NCI-H1048 (cell line): ENCODE measurements at places on chromosomes 13 and 19.

- DNase-seq: peak; percentile 86
Observed at GRCh38 chr19:46413262-46414031, at the start of gene CCDC8. Gene CCDC8 (minus strand): TSS chr19:46413564. CDS start chr19:46412810, 754 bp downstream.

- DNase-seq: no peak
Observed at GRCh38 chr13:60155978-60156377, 7.8 kb downstream of the DIAPH3 start.

- no peak for DNase-seq
Observed at GRCh38 chr19:49328741-49329140, 3.8 kb upstream of the SLC6A16 start.

DNA sequence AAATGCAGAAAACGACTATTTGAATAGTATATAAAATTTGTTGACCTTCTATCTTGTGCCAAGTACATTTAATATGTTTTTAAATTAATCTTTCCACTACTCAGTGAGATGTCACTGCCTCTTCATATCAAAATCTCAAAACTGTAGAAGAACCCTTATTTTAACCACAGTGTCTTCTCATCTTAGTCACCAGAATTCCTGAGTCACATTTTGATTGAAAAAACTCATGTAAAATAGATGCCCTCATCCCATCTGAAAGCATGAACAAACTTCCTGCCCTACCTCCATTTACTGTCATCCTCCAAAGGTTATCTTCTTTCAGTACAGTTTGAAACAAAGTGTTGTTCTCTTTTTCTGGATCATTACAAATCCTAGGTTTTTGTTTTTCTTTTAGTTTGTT lies 1215.4 kb downstream of the PCDH9 start:
- no peak for DNase-seq

DNA sequence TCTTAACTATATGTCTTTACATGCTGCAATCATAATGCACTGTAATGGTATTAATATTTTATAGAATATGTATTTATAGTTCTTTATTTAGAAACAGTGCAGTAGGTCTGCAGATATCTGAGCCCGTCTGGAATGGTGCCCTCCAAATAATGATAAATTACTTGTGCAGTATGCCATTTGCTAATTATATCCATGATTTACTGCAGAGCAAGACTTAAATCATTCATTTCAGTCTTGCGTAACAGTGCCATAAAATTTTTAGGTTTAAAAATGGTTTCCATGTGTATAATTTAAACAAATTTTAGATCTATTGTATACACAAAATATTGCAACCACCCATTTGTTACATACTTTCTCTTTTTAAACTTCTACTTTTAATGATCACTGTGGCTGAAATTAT lies 175.1 kb downstream of the ZNF536 start:
- DNase-seq: no peak

DNA sequence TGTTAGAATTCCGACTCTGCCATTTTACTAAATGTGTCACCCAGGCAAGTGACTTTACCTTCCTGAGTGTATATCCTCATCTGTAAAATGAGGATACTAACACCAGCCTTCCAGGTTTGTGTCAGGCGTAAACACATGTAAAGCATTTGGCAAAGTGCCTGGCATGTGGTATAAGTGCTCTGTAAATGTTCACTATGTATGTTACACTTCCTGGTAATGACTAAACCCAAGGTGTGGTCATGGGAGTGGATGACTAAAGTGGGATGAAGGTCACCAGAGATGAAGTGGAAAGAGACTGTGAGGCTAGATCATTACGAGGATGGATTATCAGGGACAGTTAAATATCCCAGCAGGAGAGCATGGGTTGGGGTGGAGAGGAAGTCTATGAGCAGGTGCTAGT lies 25.6 kb downstream of the DEDD2 start:
- DNase-seq: no peak
